CD4-positive, alpha-beta T cell treated with Interleukin-2 at 100 ng/mL for 4 hours (primary cell): ENCODE measurements at places on chromosomes 11 and 22.
A peak's percentile ranks its signal among the peaks of the same experiment; 100 is the strongest.

- DNase-seq, result no peak
Measured at GRCh38 chr22:30094804-30095203, 14.5 kb downstream of the HORMAD2 start.

DNA sequence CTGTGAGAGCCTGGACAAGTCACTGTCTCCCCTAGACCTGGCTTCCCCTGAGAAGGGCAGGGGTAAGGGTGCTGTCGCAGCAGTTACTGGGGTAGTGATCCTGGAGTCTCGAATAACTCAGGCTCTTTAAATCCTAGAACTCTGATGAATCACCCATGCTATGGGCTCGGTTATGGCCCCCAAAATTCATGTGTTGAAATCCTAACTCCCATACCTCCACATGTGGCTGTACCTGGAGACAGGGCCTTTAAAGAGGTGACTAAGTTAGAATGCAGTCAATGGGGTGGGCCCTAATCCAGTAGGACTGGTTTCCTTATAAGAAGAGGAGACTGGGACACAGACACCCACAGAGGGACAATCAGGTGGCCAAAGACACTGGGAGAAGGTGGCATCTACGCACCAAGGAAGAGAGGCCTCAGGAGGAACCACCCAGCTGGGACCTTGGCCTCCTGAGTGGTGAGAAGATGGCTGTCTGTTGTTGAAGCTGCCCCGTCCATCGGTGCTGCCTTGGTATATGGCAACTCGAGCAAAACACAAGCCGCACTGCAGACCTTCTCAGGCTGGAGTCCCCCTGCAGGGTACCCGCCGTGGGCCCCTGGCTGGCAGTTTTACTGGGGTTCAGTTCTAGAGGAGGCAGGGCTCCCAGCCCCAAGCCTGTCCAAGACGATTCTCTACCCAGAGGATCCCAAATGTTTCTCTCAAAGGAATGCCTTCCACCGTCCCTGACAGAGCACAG, 48.8 kb upstream of the SHISAL1 start:
- no peak for DNase-seq

GRCh38 chr11:25602149-25602548, 729.8 kb upstream of the ANO3 start:
- DNase-seq, result no peak

GRCh38 chr22:18056161-18056666, 21.6 kb upstream of the PEX26 start:
- no peak for DNase-seq

DNA sequence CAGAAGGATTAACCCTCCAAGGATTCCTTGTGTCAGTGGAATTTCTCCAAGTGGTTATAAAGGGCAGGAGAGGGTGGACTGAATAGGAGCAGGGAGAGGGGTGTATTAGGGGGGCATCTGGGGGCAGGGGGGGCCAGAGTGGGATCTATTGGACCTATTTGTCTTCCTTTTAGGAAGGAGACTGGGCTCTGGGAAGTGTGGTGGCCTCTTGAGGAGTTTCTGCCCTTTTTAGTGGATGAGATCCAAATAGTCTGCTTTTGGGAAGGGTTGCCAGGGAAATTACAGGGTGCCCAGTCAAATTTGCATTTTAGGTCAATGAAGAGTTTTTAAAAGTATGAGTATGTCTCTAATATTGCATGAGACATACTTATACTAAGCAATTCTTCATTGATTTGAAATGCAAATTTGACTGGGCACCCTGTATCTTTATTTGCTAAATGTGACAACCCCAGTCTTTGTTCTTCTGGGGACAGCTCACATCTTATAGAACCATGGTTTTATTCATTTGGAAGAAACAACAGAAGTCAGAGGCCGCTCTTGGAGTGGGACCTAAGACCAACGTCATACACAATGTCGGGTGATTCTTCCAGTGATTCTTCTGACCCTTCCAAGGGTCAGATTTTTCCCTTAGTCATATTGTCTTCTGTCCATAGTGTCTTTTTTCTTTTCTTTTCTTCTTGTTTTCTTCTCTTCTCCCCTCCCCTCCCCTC, 429 bp upstream of the SLC22A6 start:
- DNase-seq, result no peak

GRCh38 chr11:114036147-114036811, 23.2 kb upstream of the ZBTB16 start:
- DNase-seq, result peak; percentile 58

GRCh38 chr11:326842-327580, 6.4 kb upstream of the IFITM3 start:
- DNase-seq, result peak; percentile 58

DNA sequence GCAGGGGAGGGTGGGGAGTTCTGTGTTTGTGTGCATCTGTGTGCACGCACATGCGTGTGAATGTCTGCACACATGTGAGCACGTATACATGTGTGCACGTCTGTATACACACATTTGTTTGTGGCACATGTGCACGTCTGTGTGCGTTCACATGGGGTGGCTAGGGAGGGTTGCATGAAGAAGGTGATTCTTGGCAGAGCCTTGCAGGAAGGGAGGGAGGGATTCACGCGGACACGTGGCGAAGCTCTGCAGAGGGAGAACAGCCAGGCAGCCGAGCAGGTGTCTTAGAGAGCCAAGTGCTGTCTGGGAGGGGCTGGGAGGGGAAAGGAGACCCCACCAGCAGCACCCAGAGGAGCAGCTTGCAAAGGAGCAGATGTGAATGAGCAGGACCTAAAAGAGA, 372.1 kb downstream of the BRD1 start:
- DNase-seq, result no peak

DNA sequence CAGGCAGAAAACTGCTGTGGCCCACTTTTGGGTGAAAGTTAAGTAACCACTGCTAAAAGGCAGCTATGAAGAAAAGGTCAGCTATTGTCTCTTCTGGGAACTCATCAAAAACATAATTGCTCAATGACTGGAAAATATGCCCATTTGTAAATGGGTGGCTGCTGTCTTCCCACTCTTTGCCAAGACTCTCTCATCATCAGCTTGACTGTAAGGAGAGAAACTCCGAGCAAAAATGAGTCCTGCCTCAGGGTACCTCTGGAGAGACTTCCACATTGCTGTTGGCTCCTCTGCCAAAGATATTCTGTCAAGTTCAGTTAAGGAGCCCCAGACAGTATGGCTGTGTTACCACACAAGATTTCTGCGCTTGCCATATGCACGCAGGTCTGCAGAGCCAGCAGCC, 138.7 kb downstream of the BBOX1 start:
- DNase-seq, result no peak

- DNase-seq, result peak; percentile 71
Measured at GRCh38 chr11:78079232-78080083, at the start of gene NDUFC2. NDUFC2 (minus strand) TSS chr11:78079862; CDS start chr11:78079744, 118 bp downstream.

DNA sequence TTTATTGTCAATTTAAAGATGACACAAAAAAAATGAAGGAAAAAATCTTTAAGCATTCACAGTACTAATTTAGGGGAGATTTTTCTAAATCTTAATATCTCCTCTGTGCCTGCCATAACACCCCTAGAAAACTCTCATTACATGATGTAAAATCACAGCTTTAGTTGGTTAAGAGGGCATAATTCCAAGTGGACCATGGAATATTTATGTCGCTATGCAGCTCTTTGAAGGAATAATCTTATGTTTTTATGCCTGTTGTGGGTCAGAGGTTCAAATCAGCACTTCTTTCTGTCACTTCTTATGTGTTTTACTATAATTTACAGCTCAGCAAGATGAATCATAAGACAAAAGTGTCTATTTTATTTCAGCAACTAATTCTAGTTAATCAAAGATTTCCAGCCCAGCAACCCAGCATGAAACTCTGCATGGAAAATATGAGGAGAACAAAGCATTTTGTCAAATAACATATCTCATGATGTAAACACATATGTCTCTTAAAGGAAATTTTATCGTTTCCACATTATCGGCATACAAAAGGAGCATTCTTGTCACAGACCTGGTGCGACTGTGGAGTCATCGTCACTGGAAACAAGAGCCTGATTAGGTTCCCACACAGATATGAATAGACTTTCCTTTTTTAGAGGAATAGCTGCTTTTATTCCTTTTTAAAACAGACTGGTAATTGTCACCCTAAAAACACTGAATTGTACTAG, 274.8 kb downstream of the SOX6 start:
- DNase-seq, result no peak

DNA sequence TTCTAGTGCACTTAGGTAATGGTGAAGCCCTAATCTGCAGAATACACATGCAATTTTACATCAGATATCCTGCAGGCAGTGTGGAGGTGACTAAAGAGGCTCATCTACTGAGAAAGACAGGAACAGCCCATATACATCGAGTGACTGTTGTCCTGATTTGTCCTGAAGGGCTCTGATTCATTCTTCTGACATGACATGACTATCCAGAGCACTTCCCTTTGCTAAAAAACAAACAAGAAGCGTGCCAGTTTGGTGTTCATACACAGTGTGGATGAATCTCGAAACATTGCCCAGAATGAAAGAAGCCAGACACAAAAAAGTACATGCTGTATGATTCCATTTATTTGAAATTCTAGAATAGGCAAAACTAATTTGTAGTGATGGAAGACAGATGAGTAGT, 48.0 kb upstream of the AMPD3 start:
- no peak for DNase-seq

GRCh38 chr11:124877910-124878758, 12.9 kb downstream of the ROBO3 start:
- DNase-seq, result no peak

DNA sequence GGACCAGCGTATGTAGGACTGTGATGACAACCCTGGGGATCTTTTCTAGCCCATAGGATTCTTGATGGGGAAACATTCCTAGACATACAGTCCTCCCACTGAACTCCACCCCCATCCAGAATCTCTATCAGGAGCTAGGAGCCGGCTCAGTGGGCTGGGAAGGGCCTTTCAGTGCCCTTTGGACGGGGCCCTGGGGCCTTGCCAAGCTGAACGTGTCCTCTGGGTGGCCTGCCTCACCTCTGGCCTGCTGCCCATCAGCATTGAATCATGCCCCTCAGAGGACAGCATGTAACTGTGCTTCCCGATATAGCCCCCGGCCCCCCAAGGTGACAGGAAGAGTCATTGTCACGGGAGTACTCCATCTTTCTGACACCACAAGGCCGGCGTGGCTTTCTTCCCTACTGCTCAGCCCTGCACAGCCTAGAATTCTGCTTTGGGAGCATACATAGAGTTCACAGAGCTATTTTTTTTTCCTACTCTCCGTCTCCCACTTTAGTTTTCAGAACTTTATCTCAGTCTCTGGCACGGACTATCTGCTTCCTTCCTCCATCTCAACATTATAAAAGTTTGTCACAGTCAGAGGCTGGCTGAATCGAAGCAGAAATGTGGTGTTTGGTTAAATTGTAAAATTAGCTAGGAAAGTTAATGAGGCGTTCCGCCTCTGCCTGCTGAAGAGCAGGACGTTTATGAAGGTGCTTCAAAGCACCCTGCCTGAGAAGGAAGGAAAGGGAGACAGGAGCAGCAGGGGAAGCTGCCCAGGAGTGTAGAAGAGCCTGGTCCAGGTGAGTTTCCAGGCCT, 111.9 kb downstream of the ZBTB16 start:
- no peak for DNase-seq

DNA sequence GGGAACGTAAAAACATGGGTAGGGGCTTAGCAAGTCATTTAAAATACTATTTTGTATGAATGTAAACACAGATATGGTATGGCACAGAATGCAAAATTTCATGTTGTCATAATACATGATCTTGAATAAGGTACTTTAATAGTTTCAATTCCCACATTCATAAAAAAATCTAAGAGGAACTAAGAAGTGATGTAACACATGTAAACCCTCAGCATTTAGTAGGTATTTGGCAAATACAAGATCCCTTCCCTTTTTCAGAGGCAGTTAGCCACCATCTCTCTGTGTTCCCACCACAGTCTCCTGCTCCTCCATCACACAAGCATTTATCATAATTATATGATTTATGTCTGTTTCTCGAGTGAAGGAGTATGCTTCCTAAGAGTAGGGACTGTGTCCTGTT, 251.8 kb downstream of the TENM4 start:
- DNase-seq, result no peak

- DNase-seq, result no peak
Measured at GRCh38 chr11:134464196-134464595, 52.2 kb upstream of the B3GAT1 start.

DNA sequence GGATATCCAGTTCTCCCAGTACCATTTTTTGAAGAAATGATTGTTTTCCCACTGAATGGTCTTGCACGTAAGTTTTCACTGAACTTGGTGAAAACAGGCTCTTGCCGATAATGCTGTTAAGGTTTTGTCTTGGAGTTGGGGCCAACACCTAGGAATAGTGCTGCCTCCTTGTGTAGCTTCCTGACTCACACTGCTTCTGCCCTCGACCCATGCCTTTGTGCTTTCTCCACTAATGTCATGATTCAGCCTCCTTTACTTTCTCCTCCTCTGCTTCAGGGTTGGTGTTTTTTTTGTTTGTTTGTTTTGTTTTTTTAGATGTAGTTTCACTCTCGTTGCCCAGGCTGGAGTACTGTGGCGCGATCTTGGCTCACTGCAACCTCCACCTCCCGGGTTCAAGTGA, 30.2 kb downstream of the SLC5A1 start:
- no peak for DNase-seq

- no peak for DNase-seq
Measured at GRCh38 chr11:112665291-112665690, 295.9 kb upstream of the NCAM1 start.

DNA sequence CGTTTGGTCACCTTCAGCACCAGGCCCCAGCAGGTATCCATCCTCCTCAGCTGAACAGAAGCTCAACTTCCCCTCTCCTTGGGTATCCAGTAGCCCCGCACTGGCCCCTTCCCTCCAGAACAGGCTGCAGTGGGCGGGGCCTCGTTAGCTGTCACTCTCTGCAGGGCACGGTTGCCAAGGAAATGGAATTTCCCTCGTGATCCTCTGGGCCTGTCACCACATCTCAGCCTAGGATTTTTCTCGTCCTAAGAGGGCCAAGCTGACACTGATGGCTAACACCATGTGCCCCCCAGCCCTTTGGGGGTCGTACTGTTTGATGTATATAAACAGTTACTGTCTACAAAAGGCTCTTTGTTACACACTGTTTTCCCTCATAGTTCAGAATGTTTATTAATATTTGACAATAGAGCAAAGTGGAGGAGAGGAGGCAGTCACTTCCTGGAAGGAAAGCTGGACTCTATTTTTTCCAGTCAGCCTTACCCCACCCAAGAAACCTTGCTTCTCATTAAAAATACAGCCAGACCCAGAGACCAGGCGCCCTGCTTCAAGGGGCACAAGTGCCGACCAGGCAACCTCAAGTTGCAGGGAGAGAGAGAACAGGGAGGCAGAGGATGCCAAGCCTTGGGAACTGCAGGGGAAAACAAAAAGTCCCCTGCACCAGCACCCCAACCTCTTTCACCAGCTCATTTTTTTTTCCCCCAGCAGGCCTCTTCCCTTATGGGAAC, 44.5 kb downstream of the FEZ1 start:
- DNase-seq, result no peak

DNA sequence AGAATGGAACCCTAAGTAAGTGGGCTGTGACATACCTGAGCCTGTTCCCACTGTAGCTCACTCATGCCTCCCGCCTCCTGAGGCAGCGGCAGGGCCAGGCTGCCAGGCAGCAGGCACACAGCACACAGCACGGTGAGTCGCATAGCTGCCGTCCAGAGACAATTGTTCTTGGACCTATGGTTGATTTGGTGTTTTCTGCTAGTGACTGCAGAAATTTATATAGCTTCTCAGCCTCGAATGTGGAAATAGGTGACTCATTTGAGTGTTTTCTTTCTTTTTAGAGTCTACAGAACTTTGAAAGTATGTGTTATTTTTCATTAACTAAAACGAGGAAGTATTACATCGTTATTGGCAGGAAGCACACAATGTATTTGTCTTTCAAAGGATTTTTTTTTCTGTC, at the start of gene MMP7:
Gene MMP7, minus strand, starts transcription at position 190 of the 400 bp plus-strand sequence. Its CDS starts 47 bp downstream, at position 143.
- DNase-seq, result no peak

- no peak for DNase-seq
Measured at GRCh38 chr11:117663821-117664220, 133.2 kb downstream of the DSCAML1 start.
